ENCODE measurements at places on chromosomes 12 and 14.
A peak's percentile ranks its signal among the peaks of the same experiment; 100 is the strongest.

GRCh38 chr12:31728289-31728916 is 418 bp downstream of the AMN1 start:
- DNase-seq, result peak; percentile 71

- no peak for DNase-seq
Observed at GRCh38 chr12:49776858-49777257, 35.5 kb downstream of the TMBIM6 start.

- no peak for DNase-seq
Observed at GRCh38 chr14:44895716-44896115, 66.0 kb downstream of the KLHL28 start.

DNA sequence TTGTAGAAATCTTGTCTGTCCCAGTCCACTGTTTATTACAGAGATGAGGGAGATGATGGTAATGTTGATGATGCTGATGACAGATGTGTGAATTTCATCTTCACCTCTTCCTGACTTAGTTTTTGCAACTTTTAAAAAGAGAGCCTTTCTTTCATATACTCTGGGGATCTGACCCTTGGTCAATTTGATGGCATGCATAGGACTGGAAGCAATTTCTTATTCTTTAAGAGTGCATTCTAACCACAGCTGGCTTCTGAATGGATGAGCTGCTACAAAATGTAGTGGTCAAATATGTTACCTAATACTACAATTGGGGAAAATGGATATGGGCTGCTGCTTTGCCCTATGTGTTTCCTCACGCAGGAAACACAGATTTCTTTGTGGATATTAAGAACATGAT is 80.8 kb downstream of the MYRFL start:
- no peak for DNase-seq

DNA sequence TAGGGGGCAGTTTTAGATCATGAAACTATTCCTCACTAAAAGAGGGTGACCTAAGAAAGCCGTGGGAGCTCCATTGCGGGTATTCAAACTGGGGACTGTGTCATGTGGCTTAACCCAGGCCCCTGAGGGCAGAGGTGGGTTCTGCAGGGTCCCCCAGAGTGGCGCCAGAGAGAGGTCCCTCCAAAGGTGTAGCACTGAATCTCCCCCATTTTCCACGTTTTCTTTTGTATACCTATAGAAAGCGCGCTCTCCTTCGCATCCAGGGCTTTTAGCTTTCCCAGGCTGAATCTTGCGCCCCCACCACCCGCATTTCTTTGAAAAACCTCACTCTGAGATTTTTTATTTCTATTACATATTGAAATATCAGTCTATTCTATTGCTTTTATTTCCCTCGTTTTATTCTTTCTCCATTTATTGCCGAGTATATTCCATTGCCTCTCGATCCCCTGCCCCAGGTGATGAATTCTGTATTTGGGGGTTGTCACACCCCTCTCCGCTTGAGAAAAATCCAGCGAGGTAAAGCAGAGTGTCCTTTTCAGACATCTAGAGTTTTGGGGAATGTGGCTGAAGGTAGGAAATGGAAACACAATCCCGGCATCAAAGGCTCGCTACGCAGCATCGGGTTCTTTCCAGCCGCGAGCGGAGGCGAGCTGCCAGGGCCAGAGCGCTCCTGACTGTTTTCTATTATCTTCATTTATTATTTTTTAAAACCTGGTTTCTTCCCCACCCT is 870 bp upstream of the HOXC13 start:
- DNase-seq, result no peak

- peak; percentile 70 for DNase-seq
Observed at GRCh38 chr14:68210729-68211299, 391.2 kb downstream of the RAD51B start.

DNA sequence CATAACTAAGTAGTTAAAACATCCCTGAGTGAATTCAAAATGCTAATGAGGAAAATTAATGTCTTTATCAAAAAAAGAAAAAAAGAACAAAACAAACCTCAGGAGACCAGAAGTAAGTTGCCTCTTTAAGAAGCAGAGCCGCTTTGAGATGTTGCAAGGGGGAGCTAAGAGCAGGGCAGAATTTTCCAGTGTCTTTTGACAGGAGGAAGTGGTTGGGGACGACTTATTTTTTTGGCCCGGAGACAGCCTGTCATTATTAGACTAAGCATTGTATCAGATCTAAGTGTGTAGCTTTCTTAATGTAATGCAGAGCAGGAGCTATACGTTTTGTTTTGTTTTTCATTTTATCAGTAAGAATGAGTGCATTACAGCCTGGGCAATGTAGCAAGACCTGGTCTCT is 206.6 kb downstream of the CACNA1C start:
- DNase-seq, result peak; percentile 74

- DNase-seq, result no peak
Observed at GRCh38 chr12:92606956-92607355, 95.8 kb upstream of the PLEKHG7 start.

DNA sequence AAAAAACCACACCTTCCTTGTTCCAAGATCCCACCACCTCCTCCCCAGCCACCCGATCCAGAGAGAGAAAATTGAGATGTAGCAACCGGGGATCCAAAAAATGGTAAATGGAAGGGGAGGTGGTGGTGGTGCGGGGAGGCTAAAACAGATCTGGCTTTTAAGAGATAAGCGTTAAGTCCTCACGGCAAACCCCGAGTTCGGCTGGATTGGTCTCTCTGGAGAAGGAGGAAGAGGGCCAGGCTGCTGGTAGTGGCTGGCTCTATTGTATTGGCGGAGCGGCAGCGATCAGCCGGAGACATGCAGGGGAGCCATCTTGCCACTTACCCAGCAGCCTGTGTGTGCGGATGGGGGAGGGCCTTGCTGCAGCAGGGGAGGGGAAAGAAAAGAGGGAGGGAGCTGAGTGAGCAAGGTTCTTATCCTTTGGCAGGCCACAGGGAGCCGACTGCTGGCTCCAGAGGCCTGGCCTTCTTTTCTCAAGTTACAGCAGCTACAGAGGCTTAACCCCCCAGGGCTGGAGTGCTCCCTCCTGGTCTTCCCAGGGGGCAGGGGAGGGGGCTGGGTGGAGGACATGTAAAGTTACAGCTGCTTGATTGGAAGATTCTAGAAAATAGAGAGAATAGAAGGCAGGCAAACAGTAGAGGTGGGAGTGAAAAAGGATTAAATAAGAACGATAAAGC is 14.1 kb upstream of the CDH24 start:
- DNase-seq, result peak; percentile 94

DNA sequence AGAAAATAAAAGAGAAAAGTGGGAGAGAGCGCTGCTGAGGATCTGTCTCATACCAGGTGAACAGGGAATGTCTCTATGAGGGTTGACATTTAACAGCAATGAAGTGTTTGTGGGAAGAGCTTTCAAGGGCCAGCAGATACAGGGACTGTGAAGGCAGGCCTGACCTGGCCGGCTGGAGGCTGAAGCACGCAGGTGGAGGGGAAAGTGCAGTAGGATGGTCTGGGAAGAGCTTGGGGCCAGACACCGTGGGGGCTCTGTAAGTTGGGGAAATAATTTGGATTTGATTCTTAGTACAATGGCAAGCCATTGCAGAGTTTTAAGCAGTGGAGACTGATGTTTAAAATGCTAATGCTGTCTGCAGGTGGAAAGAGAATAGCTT is 23.8 kb upstream of the DHRS2 start:
- no peak for DNase-seq

GRCh38 chr12:65536351-65536750 is 257.9 kb downstream of the MSRB3 start:
- DNase-seq, result no peak

DNA sequence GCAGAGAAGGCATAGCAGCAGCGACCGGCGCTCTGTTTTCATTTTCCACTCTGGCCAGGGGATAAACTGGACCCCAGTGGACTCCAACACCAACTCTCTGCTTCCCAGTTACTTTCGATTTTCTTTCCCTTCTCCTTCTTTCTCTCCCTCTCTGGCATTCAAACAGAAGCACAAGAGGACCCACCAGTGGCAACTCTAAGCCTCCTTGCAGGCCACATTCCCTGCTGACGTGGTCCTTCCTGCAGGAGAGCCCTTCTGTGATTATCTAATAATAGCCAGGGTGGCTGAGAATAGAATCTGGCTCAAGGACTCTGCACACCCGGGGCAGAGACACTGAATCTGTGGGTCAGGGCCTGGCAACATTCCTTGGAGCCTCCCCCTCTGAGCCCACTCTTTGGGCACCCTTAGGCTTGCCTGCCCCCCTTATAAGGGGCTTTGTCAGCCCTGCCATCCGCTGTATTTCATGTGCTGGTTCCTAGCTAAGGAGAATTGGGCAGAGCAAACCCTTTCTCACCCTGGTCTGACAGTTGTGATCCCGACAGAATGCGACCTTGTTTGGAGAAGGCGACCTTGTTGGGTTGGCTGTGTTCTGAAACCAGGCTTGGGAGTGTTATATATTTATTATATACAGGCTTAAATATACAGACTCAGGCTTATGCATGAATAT is 8.2 kb upstream of the HOXC6 start:
- no peak for DNase-seq

GRCh38 chr12:84913129-84913515 is 523 bp upstream of the SLC6A15 start:
- no peak for DNase-seq

DNA sequence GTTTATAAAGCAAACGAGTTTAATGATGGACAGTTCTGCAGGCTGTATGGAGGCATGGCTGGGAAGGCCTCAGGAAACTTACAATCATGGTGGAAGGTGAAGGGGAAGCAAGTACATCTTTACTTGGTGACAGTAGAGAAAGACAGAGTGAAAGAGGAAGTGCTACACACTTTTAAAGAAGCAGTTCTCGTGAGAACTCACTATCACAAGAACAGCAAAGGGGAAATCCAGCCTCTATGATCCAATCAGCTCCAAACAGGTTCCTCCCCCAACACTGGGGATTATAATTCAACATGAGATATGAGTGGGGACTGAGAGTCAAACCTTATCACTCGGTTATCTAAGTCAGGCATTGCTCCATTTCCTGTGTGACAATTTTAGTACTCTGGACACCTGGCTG is 189.9 kb upstream of the CNTN1 start:
- no peak for DNase-seq

DNA sequence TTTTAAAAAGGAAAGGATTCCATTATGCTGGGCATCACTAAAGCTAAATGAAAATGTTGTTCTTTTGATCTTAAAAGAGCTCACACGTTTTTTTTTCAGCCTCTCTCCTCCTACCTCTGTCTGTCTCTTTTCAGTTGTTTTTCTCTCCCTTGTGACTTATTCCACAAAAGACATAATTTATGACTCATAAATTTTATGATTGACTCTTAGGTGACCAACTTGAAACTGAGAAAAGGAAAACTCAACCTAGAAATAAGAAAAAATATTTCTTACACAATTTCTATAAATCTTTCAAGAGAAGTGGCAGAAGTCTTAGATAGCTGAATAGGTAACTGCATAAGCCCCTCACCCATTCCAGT is 227.7 kb upstream of the DDHD1 start:
- DNase-seq, result no peak

GRCh38 chr14:89400529-89400928 is 16.5 kb downstream of the FOXN3 start:
- DNase-seq, result no peak

DNA sequence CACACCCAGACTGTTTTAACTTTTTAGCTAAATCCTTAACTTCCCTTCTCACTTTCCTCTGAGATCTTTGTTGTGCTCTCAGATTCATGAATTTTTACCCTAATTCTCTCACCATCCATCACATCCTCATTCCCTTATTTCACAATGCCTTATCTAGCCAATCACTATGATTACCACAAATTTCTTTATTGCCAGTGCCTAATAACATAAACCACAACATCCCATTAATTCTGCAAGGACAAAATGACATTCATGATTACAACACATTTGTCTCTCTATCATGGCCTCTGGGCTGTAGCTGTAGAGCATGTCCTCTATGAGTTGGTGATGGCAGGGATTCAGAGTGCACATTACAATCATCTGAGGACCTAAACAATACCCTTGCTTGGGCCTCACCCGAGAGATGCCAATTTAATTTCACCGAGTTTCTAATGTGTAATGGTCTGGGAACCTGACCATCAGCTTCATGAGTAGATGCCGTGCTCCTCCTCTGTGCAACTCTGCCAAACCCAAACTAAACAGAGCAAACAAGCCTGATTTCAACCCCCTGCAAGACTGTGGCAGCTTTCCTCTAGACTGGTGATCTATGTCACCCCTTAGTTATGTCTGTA is 99.3 kb downstream of the SPTSSA start:
- no peak for DNase-seq

DNA sequence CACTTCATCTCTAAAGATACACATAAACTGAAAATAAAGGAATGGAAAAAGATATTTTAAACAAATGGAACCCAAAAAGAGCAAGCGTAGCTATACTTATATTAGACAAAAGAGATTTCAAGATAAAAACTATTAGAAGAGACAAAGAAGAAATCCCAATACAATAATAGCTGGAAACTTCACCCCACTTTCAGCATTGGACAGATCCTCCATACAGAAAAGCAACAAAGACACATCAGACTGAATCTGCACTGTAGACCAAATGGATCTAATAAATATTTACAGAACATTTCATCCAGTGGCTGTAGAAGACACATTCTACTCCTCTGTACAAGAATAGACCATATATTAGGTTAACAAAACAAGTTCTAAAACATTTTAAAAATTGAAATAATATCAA is 117.6 kb upstream of the PDE3A start:
- no peak for DNase-seq

DNA sequence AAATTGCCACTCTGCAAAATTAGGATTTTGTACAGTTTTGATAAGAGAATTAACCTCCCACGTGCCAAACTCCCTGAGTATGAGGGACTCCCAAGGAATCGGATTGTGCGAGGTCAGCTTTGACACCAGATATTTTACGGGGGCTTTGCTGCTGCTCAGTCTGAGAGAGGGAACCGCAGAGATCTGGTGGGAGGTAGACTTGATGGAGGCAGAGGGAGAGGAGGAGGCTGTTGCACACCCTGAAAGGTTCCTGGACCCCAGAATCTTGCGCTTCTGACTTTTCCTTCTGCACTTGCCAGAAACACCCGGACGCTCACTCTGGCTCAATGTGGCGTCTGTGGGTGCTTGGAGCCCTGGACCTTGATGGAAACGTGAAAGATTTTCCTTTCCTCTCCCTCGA is 83.9 kb downstream of the PAPOLA start:
- no peak for DNase-seq
